Tongue (tissue), 3 donors: ENCODE measurements at places on chromosomes 4 and X. TPM values are rescaled to one million over a fixed set of nuclear protein-coding genes. Genes with fewer than 3 reads are reported as not detected.
A peak's percentile ranks its signal among the peaks of the same experiment; 100 is the strongest.

The DBET gene
- not detected for total RNA-seq

DNA sequence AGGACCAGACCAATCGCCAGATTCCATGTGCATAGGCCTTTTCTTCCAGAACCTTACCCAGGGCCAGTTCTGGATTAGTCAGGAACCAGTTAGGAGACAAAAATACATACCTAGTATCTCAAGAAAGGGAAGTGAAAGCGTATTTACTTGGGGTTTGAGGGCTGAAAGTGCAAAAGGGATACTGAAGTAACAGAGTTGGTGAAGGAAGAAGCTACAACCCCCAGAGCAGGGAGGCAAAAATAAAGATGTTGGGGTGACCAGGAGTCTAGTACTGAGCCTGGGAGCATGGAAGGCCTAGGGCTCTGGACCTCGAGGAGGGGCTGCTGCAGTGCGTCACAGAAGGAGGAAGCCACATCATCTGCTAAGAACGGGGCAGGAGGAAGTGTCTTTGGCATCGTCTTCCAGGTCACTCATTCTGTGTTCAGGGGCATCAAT, 38.3 kb downstream of the TKTL1 start:
- no peak for DNase-seq

The USP17L20 gene
- not detected for total RNA-seq

GRCh38 chr4:162957521-162958143, 209.1 kb downstream of the NAF1 start:
- DNase-seq = no peak

The UGT2B15 gene
- total RNA-seq = not detected

DNA sequence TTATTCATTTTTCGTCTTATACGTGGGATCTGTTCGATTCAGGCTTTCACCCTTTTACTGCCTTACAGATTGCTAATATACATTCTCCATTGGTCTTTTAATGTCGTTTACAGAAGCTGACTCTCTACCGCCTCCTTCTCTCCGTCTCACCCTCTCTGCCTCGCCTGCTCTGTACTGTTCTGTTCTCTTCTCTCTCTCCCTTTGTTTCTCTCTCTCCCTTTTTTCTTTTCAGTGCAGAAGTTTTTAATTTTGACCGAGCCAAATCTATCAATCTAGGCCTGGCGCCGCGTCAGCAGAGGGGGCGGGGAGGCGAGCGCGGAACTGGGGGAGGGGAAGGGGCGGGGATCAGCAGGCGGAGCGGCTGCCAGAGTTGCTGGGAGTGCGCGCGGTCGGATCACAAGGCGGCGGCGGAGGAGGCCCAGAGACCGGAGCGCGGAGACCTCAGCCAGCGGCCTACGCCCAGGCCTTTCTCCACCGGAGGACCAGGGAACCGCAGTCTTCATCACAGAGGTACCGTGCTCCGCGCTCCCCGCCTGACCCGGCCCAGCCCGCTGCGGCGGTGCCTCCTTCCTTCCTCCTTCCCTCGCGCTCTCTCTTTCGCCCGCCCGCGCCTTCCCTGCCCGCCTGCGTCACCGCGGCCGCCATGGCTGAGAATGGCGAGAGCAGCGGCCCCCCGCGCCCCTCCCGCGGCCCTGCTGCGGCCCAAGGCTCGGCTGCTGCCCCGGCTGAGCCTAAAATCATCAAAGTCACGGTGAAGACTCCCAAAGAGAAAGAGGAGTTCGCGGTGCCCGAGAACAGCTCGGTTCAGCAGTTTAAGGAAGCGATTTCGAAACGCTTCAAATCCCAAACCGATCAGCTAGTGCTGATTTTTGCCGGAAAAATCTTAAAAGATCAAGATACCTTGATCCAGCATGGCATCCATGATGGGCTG, at the start of gene UBQLN2:
Gene UBQLN2, plus strand, starts transcription at position 397 of the 931 bp plus-strand sequence. Its CDS starts 247 bp downstream, at position 644.
- peak; percentile 92 for DNase-seq

DNA sequence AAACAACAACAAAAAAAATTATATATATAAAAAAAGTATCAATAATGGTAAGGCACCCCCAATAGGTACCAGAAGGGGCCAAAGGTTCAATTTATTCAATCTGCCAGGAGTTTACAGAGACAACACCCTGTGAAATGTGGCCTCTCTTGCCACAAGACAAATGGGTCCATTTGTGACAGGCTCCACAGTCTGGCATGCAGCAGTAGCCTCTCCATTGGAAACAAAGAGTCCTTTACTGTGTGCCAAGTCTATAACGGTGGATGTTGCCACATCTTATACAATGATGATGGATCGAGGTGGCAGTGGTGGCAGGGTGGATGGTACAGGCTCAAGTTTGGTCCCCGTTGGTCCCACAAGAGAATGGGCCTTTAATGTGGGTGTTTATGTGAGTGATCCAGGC, 70.1 kb upstream of the SH3RF1 start:
- no peak for DNase-seq

The ASB12 gene
- 5.7 TPM for total RNA-seq

The PLAC1 gene
- 1.4 TPM for total RNA-seq
